ENCODE measurements at places on chromosomes 5 and 9.
A peak's percentile ranks its signal among the peaks of the same experiment; 100 is the strongest.

- no peak for DNase-seq
These were observed 893 bp upstream of the ABLIM3 start for GRCh38 chr5:149140197-149141002.

DNA sequence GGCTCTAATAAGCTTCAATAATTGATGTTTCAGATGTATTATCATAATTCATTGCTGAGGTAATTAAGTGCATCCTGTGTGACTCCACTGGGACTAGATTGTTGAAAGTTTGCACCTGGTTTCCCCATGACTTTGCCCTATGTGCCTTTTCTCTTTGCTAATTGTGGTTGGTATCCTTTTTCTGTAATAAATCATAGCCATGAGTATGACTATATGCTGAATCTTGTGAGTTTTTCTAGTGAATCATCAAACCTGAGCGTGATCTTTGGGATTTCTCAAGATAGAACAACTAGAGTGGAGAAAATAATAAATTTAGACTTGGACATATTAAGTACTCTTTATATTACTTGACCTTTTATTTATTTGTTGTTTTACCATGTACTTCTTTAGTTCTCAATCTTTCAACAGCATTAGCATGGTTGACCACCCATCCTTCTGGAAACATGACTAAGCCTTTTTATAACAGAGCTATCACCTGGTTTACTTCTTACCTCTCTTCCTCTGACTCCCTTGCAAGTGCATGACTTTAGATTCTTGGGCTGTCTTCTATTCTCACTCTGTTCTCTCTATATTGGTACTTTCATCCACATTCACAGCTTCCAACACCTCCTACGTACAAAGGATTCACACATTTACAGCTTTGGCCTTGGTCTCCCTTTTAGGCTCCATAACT, 239.6 kb upstream of the TAS2R1 start:
- DNase-seq: no peak

- no peak for DNase-seq
These were observed 62.1 kb upstream of the CPEB4 start for GRCh38 chr5:173826086-173826427.

DNA sequence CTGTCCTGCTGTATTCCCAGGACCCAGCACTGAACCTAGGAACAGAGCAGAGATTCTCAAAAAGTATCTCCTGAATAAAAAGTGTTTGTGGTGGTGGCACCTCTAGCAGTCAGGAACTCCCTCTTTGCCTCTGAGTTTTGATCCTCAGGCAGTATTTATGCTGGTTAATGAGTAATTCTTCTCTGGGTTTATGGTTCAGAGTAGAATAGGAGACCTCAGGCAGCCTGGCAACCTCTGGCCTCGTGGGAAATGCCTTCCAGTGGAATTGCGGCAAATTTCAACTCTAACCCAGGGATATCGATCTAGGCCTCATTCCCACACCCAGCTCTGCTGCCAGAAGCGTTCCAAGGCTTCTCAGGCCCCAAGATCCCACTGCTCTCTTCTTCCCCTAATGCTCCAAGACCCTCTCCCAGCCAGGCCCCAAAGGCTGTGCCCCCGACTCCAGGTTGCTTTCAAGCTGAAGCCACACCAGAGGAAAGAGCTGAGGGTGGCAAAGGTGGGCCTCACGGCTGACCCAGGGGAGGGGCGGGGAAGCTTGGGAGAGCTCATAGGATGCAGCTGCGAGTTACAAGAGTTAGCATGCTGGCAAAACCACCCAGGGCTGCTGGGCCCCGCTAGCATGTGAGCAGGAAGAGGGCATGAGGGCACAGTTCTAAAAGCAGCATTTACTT, 10.9 kb upstream of the HDHD3 start:
- DNase-seq: no peak

DNA sequence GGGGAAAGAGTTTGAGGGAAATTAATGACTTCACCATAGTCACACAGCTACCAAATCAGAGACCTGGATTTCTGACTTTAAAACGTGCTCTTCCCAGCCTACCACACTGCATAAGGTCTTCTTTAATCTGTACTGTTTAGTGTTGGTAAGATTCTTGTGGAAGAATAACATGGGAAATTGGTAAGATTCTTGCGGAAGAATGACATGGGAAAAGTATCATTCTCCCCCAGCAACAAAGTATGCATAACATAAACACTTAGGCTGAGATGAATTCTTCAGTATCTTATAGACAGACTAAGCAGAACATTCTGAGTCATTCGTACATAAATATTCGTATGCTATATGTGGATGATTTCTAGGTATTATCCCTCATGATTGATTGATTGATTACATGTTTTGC, 170.4 kb downstream of the FOCAD start:
- no peak for DNase-seq

- no peak for DNase-seq
These were observed 23.6 kb downstream of the SCAI start for GRCh38 chr9:125119643-125120286.

GRCh38 chr5:162209005-162209605, 141.5 kb downstream of the GABRG2 start:
- no peak for DNase-seq

DNA sequence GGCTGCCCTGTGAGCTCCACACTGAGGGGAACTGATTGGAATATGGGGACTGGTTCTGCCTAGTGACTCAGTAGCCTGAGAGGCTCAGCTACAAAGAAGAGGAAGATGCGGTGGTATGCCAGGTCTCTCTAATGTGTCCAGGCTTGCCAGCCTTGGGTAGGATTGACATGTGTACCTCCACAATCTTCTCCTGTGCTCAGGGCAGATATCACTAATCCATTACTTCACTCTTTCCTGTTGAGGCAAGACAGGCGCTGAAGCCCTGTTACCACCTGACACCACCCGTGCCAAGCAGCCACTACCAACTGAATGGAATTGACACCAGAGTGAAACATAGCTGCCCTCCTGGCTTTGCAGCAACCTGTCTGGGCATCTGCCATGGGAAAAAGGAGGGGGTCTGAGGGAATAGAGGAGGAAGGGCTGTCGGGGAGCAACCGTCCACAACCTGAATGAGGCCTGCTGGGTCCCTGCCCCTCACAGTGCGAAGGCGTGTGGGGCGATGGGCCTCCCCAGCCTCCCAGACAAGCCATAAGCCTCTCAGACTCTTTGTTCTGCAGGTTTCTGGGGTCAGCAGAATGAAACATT, 114.7 kb upstream of the CXCL14 start:
- DNase-seq: no peak

DNA sequence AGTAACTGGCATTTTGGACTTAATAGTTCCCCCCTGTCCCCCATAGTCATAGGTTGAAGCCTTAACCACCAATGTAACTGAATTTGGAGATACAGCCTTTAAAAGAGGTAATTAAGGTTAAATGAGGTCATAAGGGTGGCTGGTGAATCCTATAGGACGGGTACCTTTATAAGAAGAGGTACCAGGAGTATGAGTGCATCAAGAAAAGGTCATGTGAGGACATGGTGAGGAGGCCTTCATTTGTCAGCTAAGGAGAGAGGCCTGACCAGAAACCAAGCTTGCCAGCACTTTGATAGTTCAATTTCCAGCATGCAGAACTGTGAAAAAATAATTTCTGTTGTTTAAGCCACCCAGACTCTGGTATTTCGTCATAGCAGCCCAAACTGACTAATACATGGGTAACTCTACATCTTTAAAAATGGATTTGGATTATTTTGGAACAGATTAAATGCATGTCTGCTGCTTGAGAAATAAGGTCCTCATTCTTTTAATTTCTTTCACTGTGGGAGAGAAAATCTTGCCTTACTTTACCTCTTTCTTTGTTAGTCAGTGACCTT, 9.7 kb downstream of the RASA1 start:
- no peak for DNase-seq

GRCh38 chr9:128001151-128001778, 20.5 kb upstream of the EEIG1 start:
- no peak for DNase-seq

GRCh38 chr9:110040788-110041187, 167.2 kb downstream of the C9orf152 start:
- DNase-seq: no peak

GRCh38 chr5:50535393-50535792, 94.3 kb upstream of the EMB start:
- no peak for DNase-seq

DNA sequence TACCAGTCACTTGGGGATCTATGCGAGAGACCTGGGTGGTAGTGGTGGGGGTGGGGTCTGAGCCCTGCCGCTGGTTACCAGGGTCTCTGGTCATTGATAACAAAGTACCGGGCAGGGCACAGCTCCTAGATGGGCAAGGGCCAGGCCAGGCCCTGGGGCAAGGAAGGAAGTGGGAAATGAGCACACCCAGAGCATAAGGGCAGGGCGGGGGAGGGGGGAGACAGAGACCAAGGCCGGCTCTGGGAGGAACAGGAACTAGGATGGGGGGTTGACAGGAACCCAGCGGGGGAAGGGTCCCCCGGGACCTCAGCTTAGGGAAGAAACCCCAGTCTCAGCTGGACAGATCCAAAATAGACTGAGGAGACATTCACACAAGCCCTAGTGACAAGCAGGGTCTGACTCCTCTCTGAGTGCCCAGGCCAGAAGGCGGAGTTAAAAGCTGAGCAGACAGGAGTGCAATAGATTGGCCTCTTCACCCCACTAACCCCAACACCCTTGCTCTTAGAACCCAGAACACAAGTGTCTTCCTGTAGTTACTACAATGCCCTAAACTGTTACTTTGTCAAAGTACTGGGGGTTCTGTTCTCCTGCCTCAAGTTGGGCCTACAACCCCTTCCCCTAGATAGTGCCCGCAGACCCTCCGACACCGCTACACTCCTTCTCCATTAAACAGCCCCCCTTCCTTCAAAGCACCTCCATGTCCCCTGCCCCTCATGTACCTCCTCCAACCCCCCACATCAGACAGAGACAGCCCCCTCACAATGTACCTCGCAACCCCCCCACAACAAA, 628 bp downstream of the ATOSB start:
- peak; percentile 37 for DNase-seq

GRCh38 chr9:87300915-87301314, 196.8 kb upstream of the DAPK1 start:
- no peak for DNase-seq

DNA sequence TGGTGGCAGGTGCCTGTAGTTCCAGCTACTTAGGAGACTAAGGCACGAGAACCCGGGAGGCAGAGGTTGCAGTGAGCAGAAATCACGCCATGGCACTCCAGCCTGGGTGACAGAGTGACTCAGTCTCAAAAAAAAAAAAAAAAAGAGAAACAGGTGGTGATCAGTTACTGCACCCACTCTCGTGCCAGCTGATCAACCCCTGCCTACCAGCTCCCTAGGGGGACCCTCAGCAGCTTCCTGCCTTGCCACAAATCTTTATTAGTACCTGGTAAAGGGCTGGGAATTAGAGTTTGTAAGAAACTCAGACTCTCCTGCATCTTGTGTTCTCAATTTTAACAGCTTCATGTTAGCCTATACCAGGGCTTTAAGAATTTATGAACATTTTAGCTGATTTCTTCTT, 914.9 kb downstream of the EFNA5 start:
- DNase-seq: no peak

DNA sequence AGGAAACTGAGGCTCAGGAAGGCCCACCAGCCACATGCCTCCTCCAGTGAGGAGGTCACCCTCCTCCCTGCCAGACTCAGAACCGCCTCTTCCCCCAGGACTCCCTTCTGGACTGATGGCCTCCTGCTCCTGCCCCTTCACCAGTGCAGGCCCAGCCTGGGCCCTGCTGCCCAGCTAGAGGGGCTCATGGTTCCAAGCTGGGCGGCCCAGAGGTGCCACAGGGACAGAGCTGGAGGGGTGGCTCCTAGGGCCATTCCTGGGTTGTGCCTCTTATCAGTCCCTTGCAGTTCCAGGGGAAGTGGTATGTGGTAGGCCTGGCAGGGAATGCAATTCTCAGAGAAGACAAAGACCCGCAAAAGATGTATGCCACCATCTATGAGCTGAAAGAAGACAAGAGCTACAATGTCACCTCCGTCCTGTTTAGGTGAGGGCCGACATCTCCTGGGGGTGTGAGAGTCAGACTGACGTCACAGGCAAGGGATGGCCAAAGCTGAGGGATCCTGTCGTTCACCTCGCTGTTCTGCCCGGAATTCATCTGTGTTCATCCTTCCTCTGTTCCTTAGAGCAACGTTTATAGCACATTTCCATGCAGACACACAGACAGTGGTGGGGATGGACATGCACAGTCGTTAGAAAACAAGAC, 819 bp downstream of the LCN2 start:
- peak; percentile 48 for DNase-seq

DNA sequence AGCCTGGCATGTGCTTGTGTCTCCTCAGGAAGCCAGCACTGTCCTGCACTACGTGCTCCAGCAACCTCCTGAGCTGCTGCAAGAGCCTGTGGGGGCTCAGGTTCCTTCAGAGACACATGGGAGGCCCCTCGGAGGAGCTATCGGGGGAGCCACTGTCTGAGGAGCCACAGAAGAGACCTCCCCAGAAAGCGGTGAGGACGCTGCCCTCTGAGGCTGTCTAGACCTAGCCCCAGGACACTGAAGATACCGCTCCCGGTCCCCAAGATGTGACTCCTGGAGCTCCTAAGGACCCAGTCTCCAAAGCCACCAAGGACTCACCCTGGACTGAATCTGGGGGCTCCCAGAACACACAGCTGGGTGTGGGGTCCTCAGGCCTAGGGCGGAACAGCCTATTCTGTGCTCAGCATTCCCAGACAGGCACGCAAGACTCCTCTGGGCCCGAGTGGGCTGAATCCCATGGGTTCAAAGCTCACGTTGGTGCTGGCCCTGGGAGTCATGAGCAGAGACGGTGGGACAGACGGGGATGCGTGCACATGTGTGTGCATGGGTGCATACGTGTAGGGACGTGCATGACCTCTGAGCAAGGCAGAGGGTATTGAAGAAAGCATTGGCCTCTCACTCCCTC, 50.0 kb downstream of the HRH2 start:
- no peak for DNase-seq

- DNase-seq: no peak
These were observed 15.0 kb downstream of the MAMDC2 start for GRCh38 chr9:70058569-70059116.

DNA sequence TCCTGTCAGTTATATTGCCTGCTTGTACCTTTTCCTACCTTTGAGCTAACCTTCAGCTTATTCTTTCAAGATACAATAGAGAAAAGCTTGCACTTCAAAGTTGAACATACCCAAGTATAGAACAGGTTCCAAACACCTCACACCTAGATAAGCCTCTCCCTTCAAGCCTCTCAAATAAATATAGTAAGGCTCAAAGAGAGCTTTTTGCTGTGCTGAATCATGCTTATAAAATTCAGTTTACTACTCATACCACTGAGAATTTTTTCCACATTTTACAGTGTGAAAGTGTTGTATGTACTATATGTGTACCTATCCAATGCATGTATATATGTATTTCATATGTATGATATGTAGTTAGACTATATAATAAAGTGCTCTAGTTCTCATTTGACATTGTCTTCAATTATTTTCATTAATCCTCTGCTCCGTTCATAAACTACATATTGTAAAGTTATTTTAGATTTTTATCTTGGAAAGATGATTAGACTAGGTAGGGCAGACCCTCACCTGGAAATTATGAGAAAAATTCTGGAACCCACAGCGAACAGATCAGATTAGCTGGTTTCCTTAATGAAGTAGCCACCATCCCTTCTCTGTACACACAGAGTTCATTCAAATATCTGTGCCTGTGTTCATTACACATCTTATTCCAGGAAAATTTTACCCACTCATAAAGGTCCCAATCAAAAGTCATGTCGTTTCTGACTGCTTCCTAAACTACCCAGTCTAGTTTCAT, 149.2 kb upstream of the RGMB start:
- DNase-seq: no peak
